ENCODE measurements at places on chromosomes 1 and 21.

DNA sequence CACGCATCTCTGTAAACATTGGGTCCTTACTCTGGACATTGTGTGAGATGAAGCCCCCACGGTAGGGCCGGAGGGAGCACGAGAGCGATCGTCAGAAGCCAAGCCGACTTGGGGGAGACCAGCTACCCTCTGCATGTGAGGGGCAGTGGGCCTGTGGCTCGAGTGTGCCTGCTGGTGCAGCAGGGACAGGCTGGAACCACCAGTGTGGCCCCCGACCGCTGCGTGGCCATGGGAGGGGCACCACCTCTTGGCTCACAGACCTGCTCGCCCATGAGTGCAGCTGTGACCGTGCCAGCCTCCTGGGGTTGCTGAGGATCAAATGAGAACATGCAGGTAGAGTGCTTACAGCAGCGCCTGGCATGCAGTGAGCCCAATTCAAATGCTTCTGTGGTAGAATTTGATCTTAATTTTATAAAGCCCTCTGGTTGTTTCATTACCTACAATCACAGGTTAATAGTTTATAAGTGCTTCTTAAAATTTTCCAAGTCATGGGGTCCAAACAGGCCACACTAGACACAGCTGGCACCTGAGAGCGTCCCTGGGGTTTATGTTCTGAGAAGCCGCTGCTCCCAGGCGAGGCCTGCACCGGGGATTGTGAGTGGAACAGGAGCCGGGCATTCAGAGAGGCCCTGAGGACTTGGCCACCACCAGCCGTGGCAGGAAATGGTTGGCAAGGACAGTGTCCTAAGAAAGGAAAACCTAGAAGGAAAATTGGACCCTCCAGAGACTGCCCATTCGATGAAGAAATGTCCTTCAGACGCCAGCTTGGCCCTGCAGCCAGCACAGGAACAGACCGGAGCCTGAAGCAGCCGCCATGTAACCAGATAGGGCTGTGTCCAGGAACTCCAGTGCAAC lies 22.6 kb upstream of the ADARB1 start:
- DNase-seq = no peak

DNA sequence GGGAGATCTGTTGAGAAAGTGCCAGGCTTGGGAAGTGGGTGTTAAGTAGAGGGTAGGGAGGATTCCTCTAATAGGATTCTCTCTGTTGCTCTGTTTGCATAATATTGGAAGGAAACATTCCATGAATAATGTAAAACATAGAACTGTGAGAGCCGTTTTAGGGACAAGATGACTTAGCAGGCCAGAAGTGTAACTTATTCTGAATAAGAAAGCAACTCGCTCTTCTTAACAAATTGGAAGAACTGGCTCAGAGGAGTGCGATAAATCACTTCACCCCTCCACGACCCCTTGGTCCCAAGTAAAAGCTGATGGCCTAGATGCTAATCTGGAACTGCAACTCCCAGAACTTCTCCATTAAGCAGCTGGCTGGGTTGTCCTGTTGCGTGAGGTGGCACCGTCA lies 19.1 kb downstream of the SIM2 start:
- no peak for DNase-seq

GRCh38 chr21:16624479-16625118 lies 888.2 kb upstream of the CXADR start:
- no peak for DNase-seq

DNA sequence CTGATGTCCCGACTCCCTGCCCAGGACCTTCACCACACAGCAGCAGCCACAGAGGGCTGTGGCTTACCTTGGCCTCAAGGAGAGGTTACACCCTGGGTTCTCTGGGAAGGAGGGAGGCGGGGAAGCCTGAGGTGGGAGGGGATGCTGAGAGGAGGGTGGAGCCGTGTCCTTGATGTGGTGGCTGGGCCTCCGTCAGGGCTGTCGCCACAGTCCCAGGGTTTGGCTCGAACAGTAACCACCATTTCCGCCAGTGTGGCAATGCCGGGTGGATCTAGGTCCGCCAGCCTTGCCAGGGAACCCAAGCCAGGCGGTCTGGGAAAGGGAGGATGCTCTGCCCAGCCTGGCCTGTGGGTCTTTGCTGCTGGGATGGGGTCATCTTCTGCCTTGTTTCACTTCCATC lies 18.4 kb upstream of the CDCA8 start:
- peak; percentile 36 for DNase-seq

GRCh38 chr1:26786437-26787380 lies 1.0 kb upstream of the PIGV start:
- DNase-seq = no peak

DNA sequence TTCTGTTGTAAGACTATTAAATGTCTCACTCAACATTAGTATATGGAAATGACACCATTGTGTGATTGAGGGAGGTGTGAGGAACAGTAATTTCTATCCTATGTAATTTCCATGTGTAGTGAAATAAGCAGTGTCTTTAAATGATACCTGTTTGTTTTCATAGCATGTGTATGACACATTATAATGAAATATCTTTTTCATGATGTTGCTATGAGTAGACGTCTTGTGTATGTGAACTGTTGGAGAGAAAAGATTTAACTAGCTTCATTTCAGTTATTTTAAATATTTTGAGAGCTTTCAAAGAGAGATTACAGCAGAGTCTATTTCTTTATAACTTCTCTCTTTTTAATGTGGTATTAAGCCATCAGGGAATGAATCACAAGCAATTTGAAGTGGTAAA lies 71.5 kb upstream of the QSOX1 start:
- no peak for DNase-seq

DNA sequence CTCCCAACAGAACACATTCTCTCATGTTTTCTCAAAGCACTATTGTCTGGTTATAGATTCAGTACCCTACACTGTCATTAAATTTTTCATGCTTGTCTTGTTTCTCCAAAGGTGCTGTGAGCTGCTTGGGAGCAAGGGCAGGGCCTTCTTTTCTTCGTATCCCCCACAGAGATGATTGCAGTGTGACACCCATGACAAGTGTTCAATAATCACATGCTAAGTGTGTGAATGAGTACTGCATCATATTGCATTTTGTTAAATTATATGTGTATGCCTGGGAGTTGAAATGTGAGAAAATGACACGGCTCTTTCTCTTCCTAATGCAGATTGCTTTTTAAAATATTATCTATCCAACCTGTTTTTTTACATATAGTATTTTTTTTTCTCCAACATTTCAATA lies 57.3 kb upstream of the MAGI3 start:
- DNase-seq = no peak

DNA sequence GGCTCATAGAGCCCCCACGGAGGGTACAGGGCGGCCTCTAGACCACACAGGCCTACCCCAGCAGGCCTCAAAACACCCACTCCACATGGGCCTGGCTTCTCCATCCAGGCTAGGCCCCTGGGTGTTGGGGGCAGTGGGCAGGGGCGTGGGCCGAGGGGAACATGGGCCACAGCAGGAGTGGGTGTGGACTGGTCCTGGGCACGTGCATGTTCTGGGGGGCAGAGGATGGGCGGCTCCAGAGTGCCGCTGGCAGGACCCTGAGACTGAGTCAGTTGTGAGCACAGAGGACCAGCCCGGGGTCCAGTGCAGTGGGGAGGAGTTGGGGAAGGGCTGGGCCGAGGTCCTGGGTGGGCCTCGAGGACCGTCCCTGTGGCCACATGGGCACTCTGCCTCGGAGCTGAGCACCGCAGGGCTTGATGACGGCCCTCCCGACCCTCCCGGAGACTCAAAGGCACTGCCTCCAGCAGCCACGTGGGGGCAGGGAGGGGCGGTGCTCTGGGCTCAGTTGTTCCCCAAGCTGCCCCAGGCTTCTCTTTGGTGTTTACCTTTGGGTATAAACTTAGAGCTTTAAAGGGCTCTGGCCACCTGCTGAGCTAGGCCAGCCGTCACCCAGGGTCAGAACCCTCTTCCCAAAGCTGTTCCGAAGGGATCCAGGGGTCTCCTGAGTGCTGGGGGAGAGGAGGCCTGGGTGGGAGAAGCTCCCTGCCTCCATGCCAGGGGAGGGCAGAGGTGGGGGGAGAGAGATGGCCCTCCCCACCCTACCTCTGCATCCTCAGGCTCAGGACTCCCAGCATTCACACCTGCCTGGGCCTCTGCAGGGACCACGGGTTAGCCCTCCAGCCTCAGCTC lies 79.9 kb downstream of the MORN1 start:
- DNase-seq = peak; percentile 71

DNA sequence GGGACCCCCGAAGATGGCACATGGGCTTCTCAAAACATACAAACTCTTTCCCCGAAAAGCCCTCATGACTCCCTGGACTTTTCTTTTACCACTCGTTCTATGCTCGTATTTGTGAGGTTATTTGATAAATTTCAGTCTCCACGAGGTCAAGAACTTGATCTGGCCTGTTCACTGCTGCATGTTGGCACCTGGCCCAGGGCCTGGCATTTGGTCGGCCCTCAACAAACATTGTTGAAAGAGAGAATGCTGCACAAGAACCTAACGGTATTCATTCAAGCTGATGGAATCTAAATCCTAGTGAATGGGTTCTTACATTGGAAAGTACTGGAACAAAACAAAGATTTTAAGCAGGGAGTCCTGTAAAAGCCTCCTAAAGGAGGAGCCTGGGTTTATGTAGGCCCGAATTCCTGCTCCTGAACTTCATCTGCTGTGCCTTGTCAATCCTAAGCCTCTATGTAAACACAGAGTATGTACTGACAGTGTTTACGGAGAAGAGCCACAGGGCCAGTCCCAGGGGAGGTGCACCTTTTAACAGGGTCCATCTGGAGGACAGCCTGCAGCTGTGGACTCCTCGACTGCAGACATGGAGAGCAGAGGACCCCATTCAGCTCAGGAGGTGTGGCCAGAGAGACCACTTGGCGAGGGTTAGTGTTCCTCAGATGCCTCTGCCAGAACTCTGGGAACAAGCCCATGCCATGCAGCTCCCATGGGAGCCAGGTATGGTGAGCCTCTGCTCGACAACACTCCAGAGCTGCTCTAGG lies 46.9 kb downstream of the L1TD1 start:
- DNase-seq = no peak

- no peak for DNase-seq
Observed at GRCh38 chr21:41929248-41929647, 24.6 kb downstream of the C2CD2 start.

GRCh38 chr1:234776876-234777855 lies 167.2 kb upstream of the IRF2BP2 start:
- no peak for DNase-seq

- no peak for DNase-seq
Observed at GRCh38 chr1:91929250-91929649, 20.0 kb upstream of the BRDT start.

GRCh38 chr1:192826791-192827546 lies 18.1 kb downstream of the RGS2 start:
- DNase-seq = no peak

DNA sequence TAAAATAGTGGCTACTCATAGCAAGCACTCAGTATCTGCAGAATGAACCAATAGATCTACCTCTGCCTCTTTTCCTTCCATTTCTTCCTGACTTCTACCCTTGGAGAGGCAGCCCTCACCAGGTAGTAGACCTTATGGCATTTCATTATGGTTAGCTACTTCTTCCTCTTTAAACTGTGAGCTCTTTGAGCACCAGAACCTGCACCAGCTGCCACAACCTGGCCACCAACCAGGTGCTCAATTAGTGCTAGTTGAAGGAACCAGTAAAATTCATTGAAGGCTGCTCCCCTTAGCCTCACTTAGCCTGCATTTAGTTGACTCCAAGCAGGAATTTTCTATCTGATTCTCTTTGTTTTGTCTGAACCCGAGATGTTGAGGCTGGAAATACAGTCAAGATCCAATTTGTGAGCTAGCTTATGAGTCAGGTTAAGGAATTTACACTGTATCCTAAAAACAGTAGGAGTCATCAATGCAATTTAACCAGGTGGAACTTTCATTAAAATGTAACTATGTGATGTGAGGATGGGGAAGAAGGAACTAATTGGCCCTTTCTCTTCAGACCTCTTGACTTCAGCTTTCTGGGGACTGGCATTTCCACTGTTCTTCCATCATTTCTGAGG lies 81.5 kb upstream of the UBE2U start:
- no peak for DNase-seq

DNA sequence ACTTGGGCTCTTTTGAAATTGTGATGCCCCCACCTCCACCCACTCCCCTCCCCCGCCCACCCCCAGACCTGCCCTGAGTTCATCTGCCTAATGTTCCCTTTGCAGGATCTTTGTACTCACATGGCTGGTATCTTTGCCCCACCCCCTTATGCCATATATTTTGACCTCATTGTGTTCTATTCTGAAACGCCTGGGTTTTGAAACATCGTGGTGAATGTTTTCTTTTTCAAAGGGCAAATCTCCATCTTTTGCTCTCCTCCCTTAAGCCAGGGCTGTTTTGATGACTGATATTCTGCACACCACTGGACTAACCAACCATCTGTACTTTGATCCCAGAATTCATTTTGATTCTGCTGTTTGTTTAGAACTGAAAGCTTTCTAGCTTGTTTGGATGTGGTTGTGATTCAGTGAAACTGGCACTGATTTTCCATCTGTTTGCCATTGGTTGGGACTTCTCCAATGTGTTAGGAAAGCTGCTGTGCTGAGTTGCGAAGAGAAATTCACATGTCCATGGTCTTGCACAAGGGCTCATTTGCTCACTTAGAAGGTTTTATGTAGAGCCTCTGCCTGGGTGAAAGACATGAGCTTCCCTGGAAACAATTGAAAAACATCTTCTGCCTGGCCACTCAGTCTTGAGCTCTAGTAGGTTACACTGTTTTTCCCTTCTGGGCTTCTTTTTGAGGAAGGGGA lies 16.5 kb downstream of the SMAP2 start:
- no peak for DNase-seq

DNA sequence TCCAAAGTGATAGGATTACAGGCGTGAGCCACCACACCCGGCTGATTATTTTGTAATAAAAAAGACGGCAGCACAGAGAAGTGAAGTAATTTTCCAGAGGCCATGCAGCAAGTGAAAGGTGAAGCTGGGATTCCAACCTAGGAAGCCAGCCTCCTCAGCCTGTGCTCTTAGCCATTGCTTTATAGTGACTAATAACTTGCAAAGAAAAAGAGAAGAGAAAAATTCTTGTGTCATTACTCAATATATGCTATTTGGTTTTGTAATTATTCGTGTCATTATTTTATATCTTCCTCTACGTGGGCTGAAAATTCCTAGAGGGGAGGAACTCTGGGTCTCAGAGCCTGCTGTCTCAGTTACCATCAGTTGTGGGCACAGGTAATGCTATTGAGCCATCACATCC lies 1.6 kb upstream of the IER5 start:
- no peak for DNase-seq

GRCh38 chr1:158163000-158163947 lies 17.4 kb upstream of the CD1D start:
- no peak for DNase-seq

DNA sequence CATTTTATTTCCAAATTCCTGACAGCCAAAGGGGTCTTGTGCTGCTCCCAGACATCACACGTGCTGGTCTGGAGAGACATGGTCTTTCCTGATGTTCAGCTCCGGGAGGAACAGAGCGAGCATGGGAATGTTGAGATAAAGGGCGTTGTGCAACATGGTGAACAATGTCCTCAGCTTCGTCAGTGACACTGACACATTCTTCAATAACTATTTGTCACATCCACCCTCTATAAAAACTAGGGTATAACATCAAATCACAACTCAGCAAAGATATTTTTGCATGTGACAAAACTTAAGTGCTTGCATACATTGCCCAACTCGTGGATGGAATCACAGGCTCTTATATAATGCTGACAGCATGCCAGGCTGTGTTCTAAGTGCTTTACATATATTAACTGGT lies 42.4 kb upstream of the GRHL3 start:
- no peak for DNase-seq

Measured in T-helper 2 cell (primary cell).